ENCODE measurements at places on chromosomes 4 and X.
A peak's percentile ranks its signal among the peaks of the same experiment; 100 is the strongest.

GRCh38 chr4:169861593-169861992, 103.8 kb upstream of the HPF1 start:
- no peak for DNase-seq

GRCh38 chr4:76435528-76436319, 695 bp downstream of the SHROOM3 start:
- DNase-seq: no peak

GRCh38 chr4:120750152-120750525, 172.4 kb downstream of the PRDM5 start:
- DNase-seq: no peak

- DNase-seq: no peak
Measured at GRCh38 chr4:84615355-84615754, 32.4 kb downstream of the CDS1 start.

GRCh38 chr4:87916626-87917025, 58.9 kb upstream of the SPP1 start:
- no peak for DNase-seq

GRCh38 chr4:89156174-89156914, 45.0 kb downstream of the TIGD2 start:
- no peak for DNase-seq

DNA sequence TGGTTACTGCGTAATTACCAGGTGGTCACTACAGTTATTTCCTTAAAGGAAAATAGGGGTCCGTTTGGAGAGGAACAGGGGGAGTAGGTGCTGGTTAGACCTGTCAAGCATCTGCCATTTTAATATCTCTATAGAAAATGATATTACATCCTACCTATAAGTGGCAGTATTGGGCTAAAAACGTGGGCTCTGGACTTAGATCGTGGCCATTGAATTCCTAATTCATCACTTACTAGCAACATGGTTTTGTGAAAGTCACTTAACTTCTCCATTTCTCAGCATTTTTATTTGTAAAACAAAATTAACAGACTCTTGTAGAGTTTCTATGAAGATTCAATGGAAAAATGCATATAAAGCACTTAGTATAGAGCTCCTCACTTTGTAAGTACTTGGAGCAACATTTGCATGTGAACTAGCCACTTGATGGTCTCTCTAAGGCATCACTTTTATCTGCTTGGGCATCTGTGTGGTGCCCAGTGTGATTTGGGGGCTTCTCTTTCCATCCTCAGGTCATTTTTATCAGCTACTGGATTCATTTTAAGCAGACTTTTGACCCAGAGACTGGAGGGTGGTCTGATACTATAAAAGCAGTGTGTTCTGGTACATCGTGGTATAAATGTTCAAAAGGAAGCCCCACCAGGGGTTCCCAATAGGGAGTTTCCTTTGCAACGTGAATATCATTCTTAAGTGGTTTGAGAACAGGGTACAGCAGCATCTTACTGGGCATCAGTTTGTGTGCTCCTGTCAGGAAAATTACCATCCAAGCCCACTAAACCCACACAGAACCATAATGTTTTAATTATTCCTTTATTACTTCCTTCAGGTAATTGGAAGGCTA, 42.7 kb upstream of the RASSF6 start:
- no peak for DNase-seq

- DNase-seq: no peak
Measured at GRCh38 chr4:152289941-152290340, 246.0 kb downstream of the FBXW7 start.

- DNase-seq: no peak
Measured at GRCh38 chrX:133583825-133584224, 168.5 kb upstream of the GPC4 start.

DNA sequence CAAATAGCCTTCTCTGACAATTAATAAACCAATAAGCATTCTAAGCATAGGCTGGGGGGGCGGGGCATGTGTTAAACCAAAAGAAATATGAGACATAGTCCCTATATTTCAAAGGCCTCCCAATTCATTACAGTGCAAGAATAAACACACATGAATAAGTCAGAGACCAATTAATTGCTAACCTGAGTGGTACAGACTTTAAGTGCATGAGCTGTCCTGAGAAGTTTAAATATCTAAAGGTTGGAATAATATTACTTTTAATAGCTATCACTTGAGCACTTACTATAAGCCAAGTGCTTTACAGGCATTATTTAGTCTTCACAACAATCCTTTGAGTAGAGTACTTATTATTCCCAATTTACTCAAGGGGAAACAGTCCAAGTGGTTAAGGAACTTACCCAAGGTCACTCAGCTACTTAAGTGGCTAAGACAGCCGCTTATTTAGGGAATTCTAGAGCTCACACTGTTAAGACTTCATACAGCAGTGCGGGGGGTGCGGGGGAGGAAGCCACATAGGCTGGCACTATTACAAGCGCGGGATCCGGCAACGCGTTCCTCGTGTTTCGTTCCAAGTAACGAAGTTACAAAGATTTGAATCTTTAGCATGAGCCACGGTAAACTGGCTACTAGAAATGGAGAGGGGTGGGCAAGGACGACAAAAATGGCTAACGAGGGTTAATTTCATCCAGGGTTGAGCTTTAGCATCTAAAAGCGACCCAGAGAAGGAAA, 1.4 kb downstream of the THOC2 start:
- DNase-seq: peak; percentile 12

DNA sequence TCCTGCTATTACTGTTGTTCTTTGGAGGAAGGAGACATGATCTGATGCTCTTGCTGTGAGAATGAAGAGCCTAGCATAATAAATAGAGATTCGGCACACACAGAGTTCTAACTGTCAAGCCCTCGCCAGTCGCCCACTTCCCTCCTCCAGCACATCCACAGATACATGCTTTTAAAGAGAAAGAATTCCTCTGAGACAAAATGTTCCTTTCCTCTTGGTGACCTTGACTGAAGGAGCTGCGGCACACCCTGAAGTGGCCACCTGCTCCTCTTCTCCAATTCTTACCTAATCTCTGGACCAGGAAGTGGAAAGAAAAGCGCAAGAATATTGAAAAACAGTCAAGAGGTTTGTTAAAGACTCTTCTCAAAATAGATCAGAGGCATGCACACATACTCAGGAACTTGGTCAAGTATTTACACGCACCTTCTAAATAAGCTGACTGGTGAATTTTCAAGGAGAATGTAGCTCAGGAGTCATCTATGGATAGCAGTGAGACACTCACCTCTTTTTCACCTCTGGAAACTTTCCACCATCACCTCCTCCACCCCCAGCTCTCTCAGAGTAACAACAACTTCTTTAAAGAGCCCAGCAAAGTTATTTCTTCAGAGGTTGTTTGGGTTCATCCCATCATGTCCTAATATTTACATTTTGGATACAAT, 95.4 kb downstream of the PARM1 start:
- DNase-seq: no peak

- no peak for DNase-seq
Measured at GRCh38 chrX:132834109-132834508, 124.3 kb downstream of the HS6ST2 start.

- no peak for DNase-seq
Measured at GRCh38 chrX:136115904-136116297, 31.4 kb upstream of the FHL1 start.

DNA sequence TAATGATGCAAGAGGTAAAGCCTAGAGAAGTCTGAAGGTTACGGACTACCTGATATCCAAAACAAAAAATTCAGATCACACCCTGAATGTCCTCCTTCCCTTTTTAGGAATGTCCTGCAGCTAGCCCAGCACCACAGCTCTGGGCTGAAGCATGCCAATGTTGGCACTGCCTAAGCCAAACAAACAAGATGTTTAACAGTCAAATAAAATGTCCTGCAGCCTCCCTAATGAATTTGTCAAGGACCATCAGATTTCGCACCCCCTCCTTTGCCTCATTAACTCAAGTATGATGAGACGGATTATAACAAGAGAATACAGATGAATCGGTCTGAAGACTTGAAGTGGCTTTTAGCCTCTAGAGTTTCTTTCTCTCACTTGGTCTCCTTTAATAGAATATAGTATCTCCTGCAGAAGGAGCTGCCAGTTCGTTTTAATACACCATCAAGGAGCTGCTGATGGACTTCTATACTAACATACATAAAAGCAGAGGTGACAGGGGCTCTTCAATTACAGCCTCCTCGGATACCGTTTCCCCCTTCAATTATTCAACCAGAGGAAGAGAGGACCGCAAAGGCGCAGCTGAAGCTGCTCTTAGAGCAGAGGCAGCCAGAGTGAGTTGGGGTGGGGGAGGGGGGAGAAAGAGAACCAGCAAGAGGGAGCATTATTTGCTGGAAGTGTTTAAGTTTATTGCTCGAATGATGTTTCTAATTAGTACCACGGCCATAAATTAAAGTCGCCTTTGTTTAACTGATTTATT, 3.0 kb upstream of the MAB21L2 start:
- no peak for DNase-seq

DNA sequence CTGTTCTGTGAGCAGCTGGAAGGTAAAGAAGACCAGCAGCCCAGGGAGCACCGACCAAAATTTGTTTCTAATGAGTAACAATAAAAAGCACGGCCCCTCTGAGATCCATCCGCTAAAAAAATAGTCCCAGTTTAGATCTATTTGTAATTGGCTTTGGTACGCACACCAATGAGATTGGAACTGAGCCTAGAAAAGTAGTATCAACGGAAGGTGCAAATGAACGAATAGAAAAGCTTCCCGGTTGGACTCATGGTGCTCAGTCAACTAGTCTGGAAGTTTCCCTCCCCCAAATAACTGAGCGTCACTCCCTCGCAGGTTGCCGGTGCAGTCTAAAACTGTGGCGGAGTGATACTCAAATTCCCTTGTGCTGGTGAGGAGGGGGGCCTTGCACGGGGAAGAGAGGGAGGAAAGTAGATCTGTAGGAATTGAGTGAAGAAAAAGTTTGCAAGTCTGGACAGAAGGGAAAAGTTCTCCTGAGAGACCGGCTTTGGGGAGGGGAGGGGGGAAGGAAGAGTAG, at the start of gene COL4A5:
Gene COL4A5, plus strand, starts transcription at position 413 of the 517 bp plus-strand sequence. CDS start 288 bp downstream, outside the sequence.
- DNase-seq: no peak

Measured in stimulated activated CD4-positive, alpha-beta T cell treated with anti-CD3 and anti-CD28 coated beads, Interleukin-4, amount 100 ng/mL, for 24 hours (primary cell).